ENCODE measurements at places on chromosomes 16 and 17.

- no peak for DNase-seq
Measured at GRCh38 chr16:88988980-88989811, 12.2 kb upstream of the CBFA2T3 start.

DNA sequence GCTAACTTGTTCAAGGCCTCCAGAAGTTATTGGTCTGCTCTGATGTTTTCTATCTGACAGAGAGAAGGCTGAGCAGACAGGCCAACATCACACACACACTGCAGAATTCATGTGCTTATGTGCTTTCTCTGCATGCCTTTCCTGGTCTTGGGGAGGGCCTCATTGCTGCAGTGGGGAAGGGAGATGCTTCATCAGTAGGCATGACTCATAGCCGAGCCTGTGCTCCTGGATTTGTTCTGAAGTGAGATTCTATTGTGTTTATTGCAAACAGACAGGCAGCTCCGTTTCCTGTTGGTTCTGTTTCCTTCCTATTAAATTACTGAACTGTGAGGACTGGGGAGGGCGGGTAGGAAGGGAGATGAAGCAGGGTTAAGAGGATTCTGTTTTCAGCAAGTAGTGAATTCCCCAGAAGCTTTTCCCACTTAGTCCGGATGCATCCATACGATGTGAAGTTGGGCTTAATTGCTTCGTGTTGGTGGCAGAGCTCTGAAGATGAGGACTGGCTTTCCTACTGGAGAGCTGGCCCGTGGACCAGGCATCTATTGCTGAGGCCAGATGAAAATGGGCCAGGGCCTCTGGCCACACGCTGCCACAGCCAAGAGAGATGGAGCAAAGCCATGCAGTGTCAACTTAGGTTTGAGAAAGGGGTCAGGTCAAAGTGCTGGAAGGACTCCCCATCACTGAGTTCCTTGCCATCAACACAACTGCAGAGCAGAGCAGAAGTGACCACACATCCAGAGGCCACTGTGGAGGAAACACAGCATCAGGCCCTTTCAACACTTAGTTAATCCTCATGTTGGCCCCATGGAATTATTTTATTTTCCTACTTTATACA, 179.3 kb downstream of the UTP18 start:
- DNase-seq, result no peak

DNA sequence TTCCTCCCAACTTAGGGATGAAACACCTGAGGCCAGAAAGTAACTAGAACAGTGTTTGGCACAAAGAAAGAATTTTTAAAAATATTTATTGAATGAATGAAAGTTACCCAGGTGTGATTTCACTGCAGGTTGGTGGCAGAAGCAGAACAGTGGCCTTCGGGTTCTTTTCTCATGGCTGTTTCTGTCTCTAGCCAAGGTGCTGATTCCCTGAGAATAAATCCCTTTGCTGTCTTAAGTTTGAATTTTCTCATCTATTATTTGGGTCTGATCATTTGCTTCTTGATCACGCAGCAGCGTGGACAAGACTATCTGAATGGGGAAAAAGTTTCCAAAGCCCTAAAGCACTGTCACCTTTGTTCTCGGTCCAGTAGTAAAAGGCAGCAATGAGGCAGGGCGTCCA, 73.1 kb upstream of the KIFC3 start:
- no peak for DNase-seq

GRCh38 chr17:81222906-81223761, at the start of gene CEP131:
TSS of gene CEP131 (minus strand) at chr17:81222965. CDS start at chr17:81220056, 2,909 bp downstream.
- peak; percentile 98 for DNase-seq

- DNase-seq, result no peak
Measured at GRCh38 chr17:73091770-73092522, 542 bp downstream of the SLC39A11 start.

DNA sequence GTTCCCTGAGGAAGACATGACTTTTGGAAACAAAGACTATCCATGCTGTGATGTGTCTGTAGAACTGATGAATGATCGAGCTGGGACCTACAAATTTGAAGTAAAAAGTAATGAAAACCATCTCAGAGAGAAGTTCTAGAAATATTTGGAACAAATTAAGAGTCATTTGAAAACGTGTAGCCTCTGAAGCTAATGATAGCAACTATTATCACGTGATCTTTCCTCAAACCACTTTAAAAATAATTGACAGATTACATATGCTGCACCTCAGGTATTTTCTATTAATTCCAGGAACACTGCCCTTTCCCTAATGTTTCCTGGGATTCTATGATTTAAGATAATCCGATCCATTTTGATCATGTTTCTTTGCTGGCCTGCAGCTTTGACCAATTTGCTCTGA, 990.3 kb downstream of the CDH8 start:
- DNase-seq, result no peak

DNA sequence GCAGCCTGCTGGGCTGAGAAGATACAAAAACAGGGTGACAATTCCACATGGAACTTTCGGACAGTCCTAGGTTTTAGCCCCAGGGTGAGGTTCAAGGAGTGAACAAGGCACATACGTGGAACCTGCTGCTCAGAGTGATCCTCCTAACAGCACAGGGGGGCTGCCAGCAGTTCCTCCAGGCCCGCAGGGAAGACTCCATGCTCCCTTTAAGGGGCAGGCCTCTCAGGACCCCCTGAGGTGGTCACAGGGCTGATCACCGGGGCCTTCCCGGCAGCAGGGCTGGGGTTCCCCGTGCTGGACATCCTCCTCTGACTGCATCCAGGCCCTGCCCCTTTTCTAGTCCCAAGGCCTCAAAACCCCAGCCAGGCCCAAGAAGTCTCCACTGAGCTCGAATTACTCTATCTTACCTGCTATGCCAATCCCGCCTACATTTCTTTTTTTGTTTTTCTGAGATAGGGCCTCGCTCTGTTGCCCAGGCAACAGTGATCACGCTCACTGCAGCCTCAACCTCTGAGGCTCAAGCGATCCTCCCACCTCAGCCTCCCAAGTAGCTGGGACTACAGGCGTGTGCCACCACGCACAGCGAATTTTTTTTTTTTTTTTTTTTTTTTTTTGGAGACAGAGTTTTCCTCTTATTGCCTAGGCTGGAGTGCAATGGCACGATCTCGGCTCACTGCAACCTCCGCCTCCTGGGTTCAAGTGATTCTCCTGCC, 10.4 kb downstream of the CANT1 start:
- DNase-seq, result no peak

DNA sequence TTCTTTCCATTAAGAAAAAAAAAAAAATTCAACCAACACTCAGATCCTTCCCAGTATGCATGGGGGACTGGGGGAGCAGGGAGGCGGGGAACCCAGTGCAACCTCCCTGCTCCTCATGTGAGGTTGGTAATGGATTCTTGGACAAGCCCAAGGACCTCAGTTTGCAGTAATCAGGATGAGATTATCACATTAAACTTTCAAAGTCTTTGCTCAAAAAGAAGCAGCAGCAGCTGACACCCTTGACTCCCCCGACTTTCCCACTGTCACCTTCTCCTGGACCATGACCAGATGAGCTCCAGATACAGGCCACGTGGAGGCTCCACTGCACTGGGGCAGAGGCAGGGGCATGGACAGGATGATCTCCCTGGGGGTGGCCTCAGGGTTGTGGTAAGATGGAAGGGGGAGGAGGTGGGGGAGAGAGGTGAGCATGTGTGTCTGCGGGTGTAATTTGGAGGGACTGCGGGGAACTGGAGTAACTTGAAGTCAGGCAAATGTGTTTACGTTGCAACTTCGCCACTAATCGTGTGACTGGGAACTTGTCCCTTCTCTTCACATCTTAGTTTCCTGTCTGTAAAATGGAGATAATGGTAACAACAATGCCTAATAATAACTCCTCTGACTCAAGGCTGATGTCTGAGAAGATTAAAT, 19.8 kb downstream of the ZNF385C start:
- no peak for DNase-seq

GRCh38 chr16:1035066-1035415, 37.5 kb upstream of the SSTR5 start:
- no peak for DNase-seq

GRCh38 chr17:78072961-78073360, 55.6 kb downstream of the TMC6 start:
- DNase-seq, result no peak

GRCh38 chr17:74345433-74346241, 16.0 kb downstream of the BTBD17 start:
- DNase-seq, result no peak

- DNase-seq, result peak; percentile 55
Measured at GRCh38 chr16:87058728-87059250, 258.4 kb downstream of the C16orf95 start.

DNA sequence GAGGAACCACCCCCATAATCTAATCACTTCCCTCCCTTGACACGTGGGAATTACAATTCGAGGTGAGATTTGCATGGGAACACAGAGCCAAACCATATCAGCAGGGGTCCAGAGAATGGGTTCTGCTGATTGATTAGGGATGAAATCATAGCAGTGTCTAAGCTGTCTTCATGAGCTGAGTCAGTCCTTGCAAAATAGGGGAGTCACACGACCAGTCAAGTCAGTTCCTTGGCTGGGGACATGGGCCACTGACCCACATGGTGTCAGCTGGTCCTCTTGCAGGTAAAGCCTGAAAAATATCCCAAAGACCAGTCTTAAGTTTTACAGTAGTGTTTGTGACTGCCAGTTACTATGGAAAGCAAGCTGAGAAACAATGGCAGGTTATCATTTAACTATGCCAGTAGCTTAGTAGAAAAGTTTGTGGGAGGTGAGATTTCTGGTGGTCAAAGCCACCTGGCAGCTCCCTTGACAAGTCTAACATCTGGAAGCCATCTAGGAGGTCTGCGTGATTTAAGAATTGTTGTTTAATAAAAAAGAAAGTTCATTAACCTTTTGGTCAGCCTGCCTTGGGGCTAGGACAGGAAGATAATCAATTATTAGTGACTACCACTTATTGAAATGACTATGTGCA, 15.7 kb upstream of the ATF7IP2 start:
- DNase-seq, result no peak

DNA sequence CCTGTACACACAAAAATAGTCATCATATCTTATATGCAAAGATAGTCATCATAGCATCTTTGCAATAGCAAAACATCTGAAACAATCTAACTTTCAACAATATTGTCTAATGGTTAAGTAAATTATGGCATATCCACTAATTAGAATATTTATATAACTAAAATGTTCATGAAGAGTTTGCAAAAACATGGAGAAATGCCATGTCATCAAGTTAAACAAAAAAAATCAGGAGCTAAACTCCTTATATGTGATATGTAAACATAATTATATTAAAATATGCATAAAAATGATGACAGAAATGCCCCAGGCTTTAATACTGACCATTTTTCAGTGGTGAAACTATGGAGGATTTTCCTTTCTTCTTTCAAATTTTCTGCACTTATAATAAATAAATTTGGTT, 22.3 kb upstream of the XYLT1 start:
- DNase-seq, result no peak

DNA sequence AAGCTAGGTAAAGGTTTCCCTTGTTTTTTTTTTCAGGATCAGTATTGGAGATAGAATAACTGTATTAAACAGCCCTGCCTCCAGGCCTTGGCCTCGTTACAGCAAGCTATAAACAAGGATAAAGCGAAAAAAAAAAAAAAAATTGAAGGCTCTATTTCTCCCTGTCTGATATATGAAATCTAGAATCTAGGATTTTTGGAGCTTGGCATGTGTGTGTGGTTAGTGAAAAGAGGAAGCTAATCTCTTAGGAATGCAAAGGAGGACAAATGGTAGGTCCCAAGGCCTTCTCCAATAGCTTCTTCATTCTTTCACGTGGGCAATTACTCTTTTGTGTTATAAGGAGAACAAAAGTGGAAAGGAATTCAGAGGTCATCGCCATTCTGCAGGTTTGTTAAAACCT, 470.3 kb downstream of the TMEM114 start:
- DNase-seq, result no peak

DNA sequence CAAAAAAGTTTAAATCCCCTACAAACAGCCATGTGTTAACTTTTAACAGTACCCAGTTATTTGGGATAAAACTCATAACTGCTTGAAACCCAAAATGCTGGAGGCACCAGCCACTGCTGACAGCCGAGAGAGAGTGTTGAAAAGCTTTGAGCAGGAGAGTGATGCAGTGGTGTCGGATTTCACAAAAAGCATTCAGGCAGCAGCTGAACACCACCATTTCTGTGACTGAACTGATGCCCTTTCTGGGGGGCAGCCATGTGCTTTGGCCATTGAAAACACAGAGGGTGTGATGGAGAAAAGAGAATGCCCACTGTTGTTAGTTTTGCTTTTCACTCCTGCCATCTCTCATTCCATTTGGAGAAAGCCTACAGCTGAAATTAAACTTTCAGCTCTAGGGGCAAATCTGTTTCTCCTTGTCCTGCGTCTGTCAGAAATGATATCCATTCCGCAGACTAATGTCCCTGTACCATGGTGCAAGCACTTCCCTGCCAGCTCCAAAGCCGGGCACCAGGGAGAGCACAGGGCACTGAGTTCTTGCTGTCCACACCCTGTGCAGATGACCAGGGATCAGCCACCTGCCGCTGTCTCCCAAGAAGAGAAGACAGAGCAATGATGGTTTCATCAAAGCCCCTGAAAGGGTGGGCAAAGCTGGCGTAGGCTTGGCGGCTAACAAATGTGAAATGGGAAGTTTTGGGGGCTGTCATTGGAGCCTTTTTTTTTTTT, 16.6 kb upstream of the MLYCD start:
- no peak for DNase-seq

DNA sequence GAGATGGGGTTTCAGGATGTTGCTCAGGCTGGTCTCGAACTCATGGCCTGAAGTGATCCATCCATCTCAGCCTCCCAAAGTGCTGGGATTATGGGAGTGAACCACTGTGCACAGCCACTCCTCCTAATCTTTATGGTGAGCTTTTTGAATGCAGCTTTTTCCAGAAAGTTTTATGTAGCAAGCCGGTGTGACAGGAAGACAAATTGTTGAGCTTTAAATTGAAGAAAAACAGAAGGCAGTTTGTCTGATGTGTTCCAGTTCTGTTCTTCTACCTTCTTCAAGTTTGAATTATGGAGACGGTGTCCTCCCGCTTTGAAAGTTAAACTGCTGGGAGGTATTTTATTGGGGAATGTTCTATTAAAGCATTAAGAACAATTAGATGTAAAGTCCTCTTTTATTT, 177.1 kb downstream of the SNX29 start:
- DNase-seq, result no peak

DNA sequence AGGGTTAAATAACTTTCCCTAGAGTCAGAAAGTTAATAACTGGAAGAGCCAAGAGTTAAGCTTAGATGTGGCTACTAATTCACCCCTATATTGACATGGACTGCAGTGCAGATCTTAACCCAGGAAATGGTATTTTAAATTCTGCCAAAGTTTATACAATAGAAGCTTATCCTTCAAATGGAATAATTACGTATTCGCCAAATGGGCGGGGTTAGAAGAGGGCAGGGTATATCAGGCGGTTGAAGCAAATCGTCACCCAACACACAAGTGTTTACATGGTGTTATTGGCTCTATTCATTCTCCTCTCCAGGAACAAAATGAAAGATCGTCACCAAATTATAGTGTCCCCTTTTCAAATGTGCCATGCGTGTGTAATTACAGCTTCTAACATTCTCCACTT, 182.7 kb downstream of the PRKCB start:
- DNase-seq, result no peak

Data from left forelimb (tissue), 1 donor.